ENCODE measurements at places on chromosomes 3 and 15. TPM values are rescaled to one million over a fixed set of nuclear protein-coding genes. Genes with fewer than 3 reads are reported as not detected.

Gene SLC6A20
- total RNA-seq: not detected

Gene EIF4E3
- total RNA-seq: 1.3 TPM

Gene DPP8
- total RNA-seq: 43.6 TPM

Gene C3orf85
- total RNA-seq: not detected

Gene UQCRC1
- total RNA-seq: 343 TPM

Gene FBXW12
- not detected for total RNA-seq

Gene SLC51A
- not detected for total RNA-seq

Gene KBTBD13
- total RNA-seq: not detected

Gene C2CD4A
- total RNA-seq: 1.5 TPM

Gene SPSB4
- not detected for total RNA-seq

Gene DTWD1
- 13.7 TPM for total RNA-seq

Gene FGF12
- 0.28 TPM for total RNA-seq

Gene SPATA12
- 0.18 TPM for total RNA-seq

Gene SNAPC5
- 16.4 TPM for total RNA-seq

Gene PDE8A
- 23.8 TPM for total RNA-seq

Gene CISH
- 0.19 TPM for total RNA-seq

Gene NRROS
- total RNA-seq: 1.9 TPM

Gene ARL6
- 4.6 TPM for total RNA-seq

Gene ABI3BP
- 9.2 TPM for total RNA-seq

Gene MYH15
- total RNA-seq: 0.19 TPM

Gene NAALADL2
- total RNA-seq: 2.9 TPM

Gene MINAR1
- total RNA-seq: 0.56 TPM

Gene ADGRG7
- not detected for total RNA-seq

Gene MEGF11
- not detected for total RNA-seq

Gene SACM1L
- 40.7 TPM for total RNA-seq

Gene TGM5
- not detected for total RNA-seq

Gene GCSAM
- not detected for total RNA-seq

Gene ACKR4
- 0.18 TPM for total RNA-seq

Gene MAP1A
- total RNA-seq: 0.63 TPM

Gene WDR72
- not detected for total RNA-seq

Gene CCR3
- total RNA-seq: not detected

Gene HDGFL3
- 54.1 TPM for total RNA-seq

Gene CCK
- not detected for total RNA-seq

Gene GOLGA8R
- total RNA-seq: 1.9 TPM

Gene SNAP23
- 184 TPM for total RNA-seq

Gene RETNLB
- total RNA-seq: not detected

Gene GPR62
- total RNA-seq: under 0.01 TPM

Gene DUOX2
- total RNA-seq: not detected

Gene PDCD10
- 63.4 TPM for total RNA-seq

Gene CCDC66
- 20.1 TPM for total RNA-seq

Gene EXD1
- under 0.01 TPM for total RNA-seq

Gene GRK7
- total RNA-seq: under 0.01 TPM

Gene NDUFB5
- total RNA-seq: 137 TPM

Gene PRSS50
- total RNA-seq: not detected

Gene CPLX3
- not detected for total RNA-seq

Gene SLC28A2
- total RNA-seq: not detected

Gene GATM
- 0.28 TPM for total RNA-seq

Gene ZBTB38
- total RNA-seq: 103 TPM

Gene THBS1
- total RNA-seq: 7,438 TPM

Gene LAMB2
- total RNA-seq: 330 TPM

Gene LRRC49
- 4.3 TPM for total RNA-seq

Gene KY
- total RNA-seq: not detected

Gene CHMP2B
- total RNA-seq: 13.8 TPM

Gene NOX5
- under 0.01 TPM for total RNA-seq

Gene FGF7
- 0.18 TPM for total RNA-seq

All from endothelial cell of coronary artery (primary cell).